ENCODE measurements at places on chromosomes 4 and X.

DNA sequence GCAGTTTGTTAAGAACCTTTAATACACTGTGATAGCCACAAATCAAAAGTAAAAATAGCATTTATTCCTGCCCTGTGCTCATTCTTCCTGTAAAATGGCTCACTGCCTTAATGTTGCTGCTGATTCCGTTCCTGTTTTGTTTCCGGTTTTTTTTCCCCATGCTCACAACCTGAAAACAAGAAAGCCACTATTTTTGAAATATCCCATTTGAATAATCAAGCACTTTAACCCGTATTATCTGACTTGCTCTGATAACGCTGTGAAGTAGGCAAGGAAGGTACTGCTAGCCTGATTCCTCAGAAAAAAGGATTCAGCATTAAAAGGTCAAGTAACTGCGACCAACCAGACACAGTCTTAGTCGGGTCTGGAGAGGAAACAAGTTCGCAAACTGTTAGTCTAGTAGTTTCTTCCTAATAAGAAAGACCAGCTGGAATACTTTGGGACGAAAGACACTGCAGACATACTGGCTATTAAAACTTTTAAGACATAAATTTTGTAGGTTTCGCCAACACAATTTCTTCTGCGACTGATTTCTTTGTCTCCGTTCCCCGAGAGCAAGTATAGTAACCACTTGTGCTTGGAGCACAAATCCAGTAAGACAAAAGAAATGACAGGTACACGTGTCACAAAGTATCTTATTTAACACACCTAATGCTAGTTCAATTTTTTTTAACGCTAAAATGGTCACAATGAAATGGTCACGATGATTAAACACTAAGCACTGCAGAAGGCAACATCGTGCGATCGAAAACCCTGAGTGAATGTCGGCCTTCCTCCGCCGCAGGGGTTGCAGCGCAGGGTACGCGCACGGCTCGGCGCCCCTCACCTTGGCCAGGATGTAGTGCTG is 802 bp downstream of the COX18 start:
- no peak for DNase-seq

DNA sequence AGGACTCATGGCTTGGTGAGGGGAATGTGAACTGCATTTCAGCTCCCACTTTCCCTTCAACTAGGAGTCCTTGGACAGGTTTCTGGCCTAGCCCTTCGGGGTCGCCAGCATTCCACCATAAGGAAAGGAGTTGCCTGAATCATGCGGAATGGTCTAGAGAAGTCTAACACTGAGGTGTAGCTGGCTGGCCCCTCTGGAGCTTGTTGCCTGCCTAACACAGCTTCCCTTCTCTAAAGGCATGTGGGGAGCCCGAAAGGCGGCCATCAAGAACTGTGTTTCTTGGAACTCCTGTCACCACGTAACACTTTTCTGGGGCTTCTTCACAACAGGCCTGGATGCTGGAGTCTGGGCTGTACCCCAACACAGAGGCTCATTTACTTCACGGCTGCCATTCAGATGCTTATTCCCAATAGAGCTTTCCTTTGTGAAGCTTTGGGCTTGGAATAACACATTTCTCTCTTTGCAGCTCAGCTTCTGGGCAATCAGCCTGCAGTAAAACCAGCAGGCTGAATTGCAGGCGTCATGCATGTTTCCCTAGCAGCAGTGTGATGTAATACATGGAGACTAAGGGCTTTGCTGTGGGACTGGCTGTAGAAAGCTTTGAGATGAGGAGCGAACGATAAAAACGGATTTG is 5.4 kb downstream of the GABRQ start:
- peak; percentile 1 for DNase-seq

- DNase-seq: no peak
Measured at GRCh38 chr4:171650543-171650942, 162.7 kb upstream of the GALNTL6 start.

GRCh38 chrX:37726346-37726745 is 40.8 kb downstream of the XK start:
- DNase-seq: no peak

- DNase-seq: no peak
Measured at GRCh38 chr4:2712261-2712842, 43.8 kb downstream of the TNIP2 start.

DNA sequence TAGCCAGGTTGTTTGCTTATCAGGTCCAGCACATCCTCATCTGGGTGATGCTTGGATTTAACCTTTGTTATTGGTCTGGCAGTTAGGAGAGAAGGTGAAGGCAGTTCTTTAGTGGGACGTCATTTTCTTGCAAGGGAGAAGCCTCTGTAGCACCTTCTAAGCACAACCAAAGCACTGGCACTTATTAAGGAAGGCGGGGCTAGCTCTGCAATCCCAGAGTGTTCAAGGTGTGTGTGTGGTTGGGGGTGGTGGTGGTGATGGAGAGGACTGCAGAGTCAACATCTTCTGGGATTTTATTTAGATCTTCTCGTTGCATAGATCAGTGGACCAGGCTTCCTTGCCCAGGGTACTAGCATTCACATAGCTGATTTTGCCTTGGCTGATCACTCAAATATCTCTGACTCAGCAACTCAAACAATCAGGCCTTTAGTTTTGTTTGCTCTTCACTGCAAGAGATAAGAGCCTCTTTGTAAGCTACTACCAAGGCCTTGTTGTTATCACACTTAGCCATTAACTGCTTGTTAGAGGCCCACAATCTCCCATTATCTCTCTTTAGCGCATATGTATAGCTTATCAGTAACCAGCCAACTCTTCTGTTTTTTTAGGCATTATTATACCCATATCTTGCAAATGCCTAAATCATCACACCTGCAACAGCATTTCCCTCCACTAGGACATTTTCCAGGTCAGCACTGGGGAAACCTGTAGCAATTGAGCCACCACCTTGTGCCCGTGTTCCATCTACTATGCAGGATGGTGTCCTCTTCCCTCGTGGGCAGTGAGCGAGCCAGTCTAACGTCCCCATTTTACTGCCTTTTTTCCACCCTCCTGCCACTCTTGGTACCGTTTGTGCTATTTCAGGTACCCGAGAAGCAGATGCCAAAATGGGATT is 36.5 kb upstream of the LINC00632 start:
- DNase-seq: no peak

DNA sequence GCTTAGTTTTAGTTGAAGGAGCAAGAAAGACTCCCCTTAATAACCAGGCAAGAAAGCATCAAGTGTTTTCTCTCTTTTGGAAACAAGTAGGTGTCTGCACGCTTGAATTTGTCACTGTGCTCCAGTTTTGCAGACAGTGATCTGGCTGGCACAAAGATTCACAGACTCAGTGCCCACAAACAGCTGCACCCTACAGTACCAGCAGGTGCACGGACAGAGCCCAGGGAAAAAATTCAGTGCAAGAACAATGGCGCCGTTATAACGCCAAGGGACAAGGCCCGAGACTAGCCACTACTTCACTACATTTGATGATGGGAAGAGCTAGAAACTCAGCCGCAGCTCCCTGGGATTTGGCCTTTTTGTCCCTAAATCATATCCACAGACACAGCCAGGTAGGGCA is 56.0 kb downstream of the ZNF827 start:
- no peak for DNase-seq

DNA sequence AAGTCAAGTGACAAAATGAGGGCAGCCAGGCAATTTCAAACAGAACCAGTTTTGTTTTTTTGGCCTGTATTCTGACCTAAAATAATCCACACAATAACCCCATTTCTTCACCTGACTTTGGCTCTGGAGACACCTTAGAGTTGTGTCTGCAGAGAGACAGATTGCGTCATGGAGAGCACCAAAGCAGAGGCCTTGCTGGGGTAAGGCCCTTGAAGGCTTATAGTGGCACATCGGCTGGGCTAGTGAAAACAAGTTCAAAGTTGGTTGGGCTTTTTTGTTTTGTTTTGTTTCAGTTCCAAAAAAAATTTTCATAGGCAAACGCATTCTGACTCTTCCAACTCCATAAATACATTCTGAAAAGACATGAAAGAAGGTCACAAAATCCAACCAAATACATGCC is 34.4 kb downstream of the PARM1 start:
- no peak for DNase-seq

DNA sequence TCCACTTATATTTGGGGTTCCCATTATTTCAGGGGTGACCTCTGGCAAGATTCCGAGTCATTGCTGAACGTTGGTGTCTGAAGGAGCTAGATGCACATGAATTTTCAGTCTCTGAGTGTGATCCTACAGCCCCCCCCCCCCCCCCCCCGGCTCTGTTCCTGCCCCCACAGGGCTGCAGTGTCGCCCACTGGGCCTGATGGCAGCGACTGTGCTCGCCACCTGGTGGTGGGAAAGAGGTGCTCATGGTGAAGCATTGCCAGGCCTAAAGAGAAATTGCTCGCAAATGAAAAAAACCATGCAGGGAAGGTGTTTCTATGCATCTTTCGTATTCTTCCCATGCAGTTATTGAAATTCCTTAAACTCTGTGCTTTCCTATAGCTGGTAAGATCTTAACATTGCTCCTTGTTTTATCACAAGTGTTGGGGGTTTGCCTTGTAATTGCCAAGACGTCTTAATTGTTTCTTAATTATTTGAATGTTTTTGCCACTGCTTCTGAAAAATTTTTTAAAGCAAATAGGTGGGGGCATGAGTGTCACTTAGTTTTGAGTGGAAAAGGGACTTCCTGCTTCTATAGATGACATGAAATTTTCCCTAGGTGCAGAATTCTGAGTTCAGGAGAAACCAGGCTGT is 63.2 kb downstream of the CLDN22 start:
- DNase-seq: peak; percentile 45

DNA sequence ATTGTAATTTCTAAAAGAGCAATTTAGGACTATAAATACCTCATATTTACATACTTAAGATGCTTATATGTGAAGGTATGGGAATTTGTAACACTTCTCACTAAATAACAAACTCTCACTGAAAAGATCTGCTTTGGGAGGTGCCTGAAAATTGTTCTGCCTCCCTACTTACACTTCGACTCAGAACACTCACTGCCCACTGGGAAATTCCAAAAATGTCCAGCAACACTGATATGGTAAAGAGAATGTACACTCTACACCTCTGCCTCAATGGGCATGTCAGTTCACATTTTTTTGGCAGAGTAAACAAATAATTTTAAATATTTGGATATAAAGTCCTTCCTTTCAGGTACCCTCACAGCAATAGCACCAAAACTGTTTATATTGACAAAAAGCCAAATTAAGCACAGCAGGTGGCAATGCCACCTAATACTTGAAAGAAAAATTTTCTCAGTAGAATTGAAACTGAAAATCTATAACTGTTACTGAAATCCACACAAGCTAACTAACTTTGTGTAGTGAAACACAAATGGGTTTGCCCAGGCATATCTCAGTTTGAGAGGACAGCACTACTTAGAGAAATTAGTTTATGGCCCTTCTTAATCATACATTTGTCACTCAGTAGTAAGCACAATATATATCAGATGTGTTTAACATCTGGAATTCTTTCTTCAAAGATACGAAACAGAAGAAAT is 67.1 kb downstream of the PRDM5 start:
- no peak for DNase-seq

DNA sequence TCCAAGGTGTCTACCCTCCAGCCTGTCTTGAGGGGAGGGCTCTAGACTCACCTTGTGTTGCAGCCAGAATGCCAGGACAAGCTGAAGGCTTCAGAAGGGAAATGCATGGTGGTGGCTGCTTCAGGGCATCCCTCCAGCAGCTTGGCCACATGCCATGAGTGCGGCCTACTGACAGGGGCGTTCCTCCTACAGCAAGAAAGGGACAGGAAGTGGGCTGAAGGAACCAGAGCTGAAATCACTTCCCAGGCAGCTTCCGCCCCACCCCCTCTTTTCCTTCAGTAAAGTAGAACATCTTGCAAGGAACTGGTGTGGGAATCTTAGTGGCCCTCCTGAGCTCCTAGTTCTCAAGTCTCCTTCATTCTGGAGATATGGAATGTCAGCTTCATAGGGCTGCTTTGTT is 167.5 kb upstream of the DGKK start:
- no peak for DNase-seq

GRCh38 chr4:123990310-123990870 is 593.8 kb downstream of the SPRY1 start:
- DNase-seq: no peak

DNA sequence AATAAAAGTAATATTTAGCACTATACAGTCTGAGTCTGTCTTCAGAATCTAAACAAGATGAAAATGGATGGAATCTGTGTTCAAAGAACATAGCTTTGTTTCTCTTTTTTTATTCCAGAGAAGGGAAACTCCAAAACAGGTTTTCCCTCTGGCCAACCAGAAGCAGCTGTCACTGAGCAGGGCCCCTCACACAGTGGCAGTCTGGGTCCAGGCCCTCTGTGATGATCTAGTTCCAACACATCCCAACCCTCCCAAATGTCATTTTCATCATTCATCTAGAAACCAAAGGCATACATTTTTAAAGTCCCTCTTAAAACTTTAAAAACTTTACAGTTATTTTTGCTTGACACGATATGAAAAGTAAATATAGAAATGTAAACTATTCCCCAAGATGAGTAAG is 70.1 kb downstream of the ATP8A1 start:
- no peak for DNase-seq

DNA sequence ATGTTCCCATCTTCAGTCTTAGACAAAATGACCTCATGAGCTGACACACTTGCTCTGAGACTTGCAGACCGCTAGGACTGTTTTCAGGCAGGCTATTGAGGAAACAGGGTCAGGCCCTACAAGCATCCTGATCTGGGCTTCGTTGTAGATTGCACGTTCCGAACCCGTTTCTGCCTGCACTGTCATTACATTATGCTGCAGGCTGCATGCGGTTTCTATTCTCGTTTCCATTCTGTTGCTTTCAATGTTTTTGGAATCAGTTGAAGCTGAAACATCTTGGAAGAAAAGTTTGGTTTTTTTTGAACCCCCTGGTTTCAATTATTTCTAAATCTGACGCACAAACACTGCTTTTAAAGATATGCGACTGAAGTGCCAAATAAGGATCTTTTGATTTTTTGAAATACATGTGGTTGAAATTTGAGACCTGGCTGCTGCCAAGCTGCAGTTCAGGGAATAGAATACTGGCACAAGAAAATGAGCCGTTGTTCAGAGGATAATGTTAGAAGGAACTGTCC is 716.1 kb upstream of the INTU start:
- peak; percentile 83 for DNase-seq

GRCh38 chr4:147735413-147736301 is 3.8 kb downstream of the ARHGAP10 start:
- no peak for DNase-seq

GRCh38 chr4:153061971-153062370 is 125.8 kb downstream of the FHDC1 start:
- no peak for DNase-seq

DNA sequence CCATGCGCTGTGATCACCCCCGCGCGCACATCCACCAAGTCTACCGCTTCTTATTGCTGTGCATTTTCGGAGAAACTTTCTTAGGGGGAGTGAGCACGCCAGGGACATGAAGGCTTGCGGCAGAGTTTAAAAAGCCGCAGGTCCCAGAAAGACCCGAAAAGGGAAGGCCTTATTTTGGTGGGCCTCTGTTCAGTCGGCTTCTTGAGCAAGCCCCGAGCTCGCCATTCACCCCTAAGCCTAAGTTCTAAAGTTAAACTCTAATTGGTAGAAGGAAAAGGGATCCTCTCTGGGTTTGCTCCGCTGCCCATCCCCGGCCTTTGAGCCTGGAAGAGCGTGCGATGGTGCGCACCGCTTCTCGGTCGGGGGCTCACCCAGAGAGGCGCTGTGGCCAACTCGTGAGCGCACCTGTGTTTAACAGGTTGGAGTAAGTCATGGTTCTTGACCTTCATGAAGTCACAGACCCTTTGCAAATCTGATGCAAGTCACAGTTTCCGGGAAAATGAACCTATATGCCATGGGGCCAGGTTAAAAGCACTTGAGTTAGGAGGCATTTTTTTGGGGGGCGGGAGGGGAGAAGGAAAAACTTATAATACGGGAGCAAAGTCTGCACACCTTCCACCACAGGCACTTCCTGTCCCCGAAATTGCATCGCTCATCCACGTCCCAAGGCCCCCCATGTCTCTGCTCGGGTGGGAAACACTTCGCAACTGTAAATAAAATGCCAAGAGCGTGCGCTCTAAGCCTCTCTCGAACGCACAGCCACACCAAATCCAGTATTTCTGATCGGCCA is 1.9 kb downstream of the PHOX2B start:
- no peak for DNase-seq
